ENCODE measurements at places on chromosomes 11 and 22.

DNA sequence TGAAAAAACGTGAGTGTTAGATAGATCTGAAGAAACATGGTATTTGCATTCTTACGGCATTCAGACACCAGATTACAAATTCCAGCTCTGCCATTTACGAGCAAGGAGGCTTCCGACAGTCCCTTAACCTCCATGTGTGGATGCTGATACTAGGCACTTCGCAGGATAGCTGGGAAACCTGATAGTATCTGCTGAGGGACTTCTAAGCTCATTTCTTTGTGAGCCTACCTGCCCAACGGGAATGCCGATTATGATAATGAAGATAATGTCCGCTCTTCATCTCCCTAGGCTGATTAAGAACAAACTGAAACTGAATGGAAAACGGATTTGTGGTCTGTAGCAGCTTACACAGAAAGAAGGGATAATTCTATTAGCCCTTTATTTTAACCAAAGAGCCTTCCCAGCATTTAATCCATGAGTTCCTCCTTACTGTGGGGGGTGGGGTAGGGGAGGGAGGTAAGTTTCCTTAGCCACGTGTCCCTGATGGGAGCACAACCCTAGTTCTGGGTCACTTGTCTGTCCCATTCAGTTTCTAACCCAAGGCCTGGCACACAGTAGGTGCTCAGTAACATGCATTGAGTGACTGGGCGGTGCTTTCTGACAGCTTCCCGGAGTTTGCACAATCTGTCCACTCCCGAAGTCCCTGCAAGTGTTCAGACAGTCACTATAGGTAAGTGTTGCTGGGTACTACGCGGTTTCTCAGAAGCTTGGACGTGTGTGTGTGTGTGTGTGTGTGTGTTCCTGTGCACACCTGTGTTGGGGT is 39.2 kb downstream of the CD6 start:
- no peak for DNase-seq

DNA sequence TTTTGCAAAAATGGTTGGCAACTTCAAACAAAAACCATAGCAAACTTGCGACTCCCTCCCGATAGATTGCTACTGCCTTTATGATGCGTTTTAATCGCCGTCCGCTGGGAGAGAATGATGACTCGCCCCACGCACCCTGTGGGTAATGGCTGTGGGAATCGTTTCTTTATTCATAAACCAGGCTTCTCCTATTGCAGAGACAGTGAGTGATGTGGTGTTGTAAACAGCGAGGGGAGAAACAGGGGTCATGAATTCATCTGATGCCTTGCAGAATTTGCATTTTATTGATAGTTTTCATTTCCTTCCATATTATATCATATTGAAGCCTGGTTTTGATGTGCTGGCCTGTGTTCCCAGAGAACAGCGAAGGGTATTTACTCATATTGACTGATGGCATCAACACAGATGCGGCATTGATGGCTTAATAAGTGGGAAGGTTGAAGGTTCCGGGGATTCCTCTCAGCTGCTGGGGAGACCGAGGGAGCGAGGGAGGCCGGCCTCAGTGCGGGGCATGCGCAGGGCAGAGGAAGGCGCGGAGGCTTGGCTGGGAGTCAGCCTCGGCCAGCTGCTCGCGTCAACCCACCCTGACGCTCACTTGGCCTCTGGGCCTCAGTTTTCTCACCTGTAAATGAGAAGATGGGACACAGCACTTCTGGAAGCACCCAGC is 41.3 kb downstream of the ARHGAP8 start:
- no peak for DNase-seq

GRCh38 chr11:69230856-69231425 is 63.0 kb upstream of the MYEOV start:
- no peak for DNase-seq

- DNase-seq = no peak
Observed at GRCh38 chr11:75583718-75584658, 21.9 kb downstream of the SERPINH1 start.

GRCh38 chr11:122096272-122097112 is 19.5 kb downstream of the BLID start:
- DNase-seq = no peak

DNA sequence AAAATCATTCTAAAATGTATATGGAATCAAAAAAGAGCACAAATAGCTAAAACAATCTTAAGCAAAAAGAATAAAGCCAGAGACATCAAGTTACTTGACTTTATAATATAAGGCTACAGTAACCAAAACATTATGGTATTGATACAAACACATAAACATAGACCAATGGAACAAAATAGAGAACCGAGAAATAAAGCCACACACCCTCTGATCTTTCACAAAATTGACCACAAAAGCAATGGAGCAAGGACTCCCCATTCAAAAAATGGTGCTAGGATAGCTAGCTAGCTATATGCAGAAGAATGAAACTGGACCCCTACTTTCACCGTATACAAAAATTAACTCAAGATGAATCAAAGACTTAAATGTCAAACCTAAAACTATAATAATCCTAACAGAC is 43.2 kb downstream of the GLYATL2 start:
- no peak for DNase-seq

- DNase-seq = no peak
Observed at GRCh38 chr11:119772641-119773415, 43.8 kb upstream of the NECTIN1 start.

DNA sequence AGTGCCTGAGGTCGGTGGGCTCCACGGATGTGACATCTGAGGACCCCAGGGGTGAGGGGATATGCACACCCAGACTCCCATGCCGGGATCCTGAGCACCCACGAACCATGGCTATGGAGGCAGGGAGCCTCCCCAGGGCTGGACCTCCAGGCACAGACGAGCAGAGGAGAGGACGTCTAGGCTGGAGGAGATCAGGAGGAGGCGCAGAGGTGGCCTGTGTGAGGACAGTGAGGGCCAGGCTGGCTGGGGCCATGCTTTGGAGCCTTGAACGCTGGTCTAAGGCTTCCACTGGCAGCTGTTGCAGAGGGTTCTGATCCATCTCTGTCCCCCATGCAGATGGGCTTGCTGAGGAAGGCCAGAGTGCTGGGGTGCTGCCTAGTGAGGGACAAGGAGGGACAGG is 29.0 kb downstream of the FGF4 start:
- DNase-seq = no peak

DNA sequence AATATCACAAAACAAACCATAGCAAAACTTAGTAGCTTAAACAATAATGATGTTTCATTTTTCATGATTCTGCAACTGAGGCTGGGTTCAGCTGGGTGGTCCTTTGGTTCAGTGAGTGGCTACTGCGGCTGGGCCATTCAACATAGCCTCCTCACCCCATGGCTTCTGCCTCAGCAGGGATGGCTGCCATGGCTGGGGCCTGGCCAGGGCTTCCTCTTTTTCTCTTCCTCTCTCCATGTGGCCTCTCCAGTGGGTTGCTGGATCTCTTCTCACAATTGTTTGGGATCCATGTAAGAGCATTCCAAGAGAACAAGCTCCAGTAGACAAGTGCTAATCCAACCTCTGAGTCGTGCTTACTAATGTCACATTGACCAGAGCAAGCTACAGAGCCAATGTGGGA is 248.6 kb upstream of the PLET1 start:
- DNase-seq = no peak

DNA sequence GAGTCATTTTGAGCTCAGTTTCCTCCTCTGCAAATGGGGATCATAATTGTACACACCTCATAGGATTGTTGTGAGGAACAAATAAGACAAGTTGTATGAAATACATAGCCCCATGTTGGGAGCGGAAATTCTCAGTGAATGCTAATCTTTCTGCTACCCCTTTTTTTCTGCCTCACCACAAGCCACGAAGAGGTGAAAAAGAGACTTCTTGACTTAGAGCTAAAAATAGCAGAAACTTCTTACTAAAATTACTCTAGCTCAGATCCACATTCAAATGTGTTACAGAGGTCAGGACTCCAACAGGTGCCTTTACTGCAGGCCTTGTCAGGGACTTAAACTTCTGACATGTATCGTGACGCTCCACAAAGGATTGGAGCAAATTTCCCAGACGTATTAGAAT is 128.5 kb downstream of the MIAT start:
- no peak for DNase-seq

GRCh38 chr22:25182131-25183110 is 17.2 kb upstream of the CRYBB3 start:
- DNase-seq = no peak

GRCh38 chr11:102994105-102994504 is 38.6 kb upstream of the MMP13 start:
- no peak for DNase-seq

- DNase-seq = no peak
Observed at GRCh38 chr11:111633248-111633647, 31.0 kb downstream of the SIK2 start.

DNA sequence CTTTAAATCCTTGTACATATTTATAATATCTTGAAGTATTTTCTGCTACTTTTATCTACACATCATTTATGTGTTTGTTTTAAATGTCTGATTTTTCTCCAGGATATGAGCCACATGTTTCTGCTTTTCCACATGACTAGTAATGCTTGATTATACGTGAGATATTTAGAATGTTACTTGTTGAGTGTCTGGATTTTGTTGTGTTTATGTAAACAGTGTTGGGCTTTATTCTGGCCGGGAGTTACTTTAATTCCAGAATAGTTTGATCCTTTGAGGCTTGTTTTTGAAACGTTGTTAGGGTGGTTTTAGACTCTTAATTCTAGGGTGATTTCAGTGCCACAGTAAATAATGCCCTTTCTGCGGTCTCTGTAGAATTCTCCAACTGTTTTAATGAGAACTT is 252.9 kb downstream of the BLID start:
- DNase-seq = no peak

DNA sequence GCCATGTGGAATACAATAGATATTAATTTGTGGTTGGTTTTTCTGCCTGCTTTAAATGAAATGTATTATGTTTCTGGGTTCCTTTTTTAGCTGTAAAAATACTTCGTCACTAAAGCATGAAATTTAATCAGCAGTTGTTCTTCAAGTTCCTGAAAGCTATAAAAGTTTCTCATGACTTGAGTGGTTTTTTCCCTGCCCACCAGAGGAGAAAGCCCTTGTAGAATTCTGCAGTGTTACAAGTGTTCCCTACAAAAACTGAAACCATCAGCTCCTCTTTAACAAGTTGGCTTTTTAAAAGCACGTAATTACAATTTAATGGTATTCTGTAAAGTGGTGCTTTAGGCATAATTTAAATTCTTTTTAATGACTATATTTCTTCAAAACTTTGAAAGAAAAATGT is 56.2 kb downstream of the PANX1 start:
- no peak for DNase-seq

DNA sequence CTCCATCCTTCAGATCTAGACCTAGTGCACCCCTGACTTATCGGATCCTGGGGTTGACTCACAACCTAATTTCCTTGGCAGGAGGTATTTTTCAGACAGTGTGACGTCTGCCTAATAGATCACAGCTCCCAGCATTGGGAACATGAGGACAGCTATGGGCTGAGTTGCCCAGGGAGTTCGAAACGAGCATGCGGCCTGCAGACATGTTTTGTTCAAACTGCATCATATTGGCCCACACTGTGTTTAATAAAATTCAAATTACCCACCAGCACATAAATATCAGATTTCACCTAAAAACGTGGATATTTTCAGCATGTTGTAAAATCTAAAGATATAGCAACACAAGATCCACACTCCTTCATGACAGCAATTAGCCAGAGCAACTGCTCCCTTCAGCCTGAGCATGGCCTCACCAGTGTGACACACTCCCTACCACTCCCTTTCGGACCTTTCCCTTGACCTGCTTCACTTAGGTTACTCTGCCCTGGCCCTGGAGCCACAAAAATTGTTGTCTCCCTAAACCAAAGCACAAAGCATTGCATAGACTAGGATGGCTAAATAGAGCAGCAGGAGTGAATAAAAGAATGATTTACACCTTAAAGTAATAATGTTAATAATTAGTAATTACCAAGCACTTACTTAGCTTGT is 53.6 kb upstream of the USP47 start:
- no peak for DNase-seq

- no peak for DNase-seq
Observed at GRCh38 chr11:82080160-82080559, 653.5 kb downstream of the FAM181B start.

DNA sequence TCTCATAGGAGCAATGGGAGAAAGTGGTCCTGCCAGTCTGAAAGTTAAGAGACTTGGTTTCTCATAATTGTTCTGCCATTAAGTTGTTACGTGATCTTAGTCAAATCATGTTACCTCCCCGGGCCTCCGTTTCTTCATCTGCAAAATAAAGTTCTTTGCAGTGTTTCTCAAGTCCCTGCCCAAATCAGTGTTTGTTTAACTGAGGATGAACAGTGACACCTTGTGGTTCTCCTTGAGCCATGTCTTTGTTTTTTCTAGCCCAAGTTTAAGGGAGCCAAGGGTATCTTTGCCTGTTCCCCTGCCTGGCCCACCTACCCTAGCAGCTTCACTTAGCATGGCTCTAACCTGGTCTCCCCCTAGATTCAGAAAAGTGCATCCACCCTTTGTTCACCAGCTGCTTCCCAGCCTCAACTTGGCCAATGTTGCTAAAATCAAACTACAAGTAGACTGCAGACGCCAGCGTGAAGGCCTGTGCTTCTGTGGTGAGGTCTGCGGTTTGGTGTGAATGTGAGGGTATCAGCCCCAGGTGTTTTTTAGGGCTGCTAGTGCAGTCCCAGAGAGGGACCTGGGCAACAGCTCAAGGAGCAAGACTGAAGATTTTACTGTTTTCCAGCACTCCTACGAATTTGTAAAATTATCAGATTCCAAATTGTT is 35.5 kb downstream of the FZD4 start:
- no peak for DNase-seq

DNA sequence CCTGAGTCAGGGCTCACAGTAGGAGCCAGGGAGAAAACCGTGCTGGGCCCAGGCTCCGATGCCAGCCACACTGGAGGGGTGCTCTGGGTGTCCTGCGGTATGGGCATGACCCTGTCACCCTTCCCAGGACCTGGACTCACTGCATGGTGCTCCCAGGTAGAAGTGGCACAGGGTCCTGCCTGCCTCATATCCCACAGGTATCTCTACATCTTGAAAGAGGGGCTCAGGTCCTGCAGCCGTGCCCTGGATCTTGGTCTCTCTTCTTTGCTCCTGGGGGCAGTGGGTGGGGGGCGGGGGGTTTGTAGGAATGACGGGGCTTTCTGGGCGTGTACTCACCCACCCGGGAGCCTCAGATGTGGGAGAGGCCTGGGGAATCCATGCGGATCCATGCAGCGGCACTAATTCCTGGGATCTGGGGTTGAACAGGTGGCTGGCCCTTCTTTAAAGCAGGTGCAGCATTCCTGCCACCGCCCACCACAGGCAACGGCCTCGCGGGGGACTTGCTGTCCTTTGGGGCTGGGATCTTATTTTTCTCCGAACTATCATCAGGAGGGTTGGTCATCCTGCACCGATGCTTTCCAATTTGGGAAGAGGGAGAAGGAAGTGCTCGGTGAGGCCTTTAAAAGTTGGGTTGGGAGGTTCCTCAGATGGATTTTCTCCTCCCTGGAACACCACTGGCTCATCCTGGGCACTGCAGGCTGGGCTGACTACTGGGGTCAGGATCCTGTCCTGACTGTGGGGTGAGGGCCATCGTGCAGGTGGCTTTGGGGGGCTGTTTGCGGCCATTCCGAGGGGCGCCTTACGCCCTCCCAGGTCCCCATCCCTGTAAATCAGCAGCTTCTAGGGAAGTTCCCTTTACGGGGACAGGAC is 886.4 kb downstream of the BRD1 start:
- no peak for DNase-seq

- DNase-seq = no peak
Observed at GRCh38 chr11:76236092-76236999, 30.0 kb upstream of the WNT11 start.

GRCh38 chr22:41377846-41378245 is 3.9 kb upstream of the TEF start:
- DNase-seq = no peak

- no peak for DNase-seq
Observed at GRCh38 chr11:93143800-93144199, 54.0 kb downstream of the SLC36A4 start.

- no peak for DNase-seq
Observed at GRCh38 chr11:35629914-35630313, 11.7 kb downstream of the FJX1 start.

Data from stimulated activated CD4-positive, alpha-beta T cell treated with anti-CD3 and anti-CD28 coated beads, TNF-alpha, amount 100 ng/mL, for 1 hour (primary cell).